Stimulated activated CD8-positive, alpha-beta memory T cell treated with anti-CD3 and anti-CD28 coated beads, Interleukin-7, amount 100 ng/mL, for 4 hours (primary cell): ENCODE measurements at places on chromosomes 16 and 17.

DNA sequence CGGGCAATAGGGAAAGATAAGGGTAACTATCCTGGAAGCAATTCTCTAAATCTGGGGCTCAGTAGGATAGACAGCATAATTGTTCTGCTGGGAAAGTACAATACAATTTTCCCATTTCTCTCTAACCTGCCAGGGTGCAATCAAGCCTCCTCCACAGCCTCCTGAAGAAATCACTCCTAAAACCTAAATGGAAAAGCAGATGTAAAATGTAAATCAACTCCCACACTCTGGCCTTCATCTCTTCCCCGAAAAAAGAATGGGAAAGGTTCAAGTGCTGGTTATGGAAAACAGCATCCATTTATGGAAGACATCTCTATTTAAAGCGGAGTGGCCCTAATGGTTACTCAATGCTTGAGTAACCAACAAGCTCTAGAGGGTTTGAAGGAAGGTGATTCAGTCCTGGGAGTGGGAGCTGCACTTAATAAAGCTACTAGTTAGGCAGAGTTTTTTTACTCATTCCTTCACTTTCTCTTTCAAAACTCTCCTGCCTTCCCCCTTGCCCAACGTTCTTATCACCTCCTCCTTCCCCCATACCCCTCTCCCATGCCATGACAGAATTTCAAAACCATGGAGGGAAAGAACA lies 5.1 kb downstream of the MMD start:
- DNase-seq, result no peak

GRCh38 chr17:7667656-7668406 lies 17.1 kb downstream of the ATP1B2 start:
- DNase-seq, result no peak

DNA sequence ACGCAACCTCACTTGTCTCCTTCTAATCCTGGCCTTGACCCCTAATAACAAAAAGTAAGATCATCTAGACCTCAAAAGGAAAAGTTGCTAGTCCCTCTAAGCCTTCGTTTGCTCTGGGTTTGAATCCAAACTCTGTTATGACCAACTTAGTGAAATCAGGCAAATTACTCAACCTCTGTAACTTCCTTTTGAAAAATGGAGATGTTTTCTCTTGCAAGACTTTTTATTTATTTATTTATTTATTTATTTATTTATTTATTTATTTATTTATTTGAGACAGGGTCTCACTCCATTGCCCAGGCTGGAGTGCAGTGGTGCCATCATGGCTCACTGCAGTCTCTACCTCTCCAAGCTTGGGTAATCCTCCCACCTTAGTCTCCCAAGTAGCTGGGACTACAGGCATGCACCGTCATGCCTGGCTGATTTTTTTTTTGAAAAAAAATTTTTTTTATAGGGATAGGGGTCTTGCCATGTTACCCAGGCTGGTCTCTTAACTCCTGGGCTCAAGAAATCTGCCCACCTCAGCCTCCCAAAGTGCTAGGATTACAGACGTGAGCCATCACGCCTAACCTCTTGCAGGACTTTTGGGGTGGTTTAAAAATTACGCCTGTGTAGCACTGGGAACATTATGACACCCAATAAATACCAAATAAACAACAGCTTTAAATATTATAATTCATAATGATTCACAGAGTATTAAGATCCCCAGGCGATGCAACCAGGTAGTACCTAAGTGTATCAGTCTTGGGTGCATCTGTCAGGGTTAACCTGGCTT lies 63.4 kb downstream of the PITPNC1 start:
- no peak for DNase-seq

DNA sequence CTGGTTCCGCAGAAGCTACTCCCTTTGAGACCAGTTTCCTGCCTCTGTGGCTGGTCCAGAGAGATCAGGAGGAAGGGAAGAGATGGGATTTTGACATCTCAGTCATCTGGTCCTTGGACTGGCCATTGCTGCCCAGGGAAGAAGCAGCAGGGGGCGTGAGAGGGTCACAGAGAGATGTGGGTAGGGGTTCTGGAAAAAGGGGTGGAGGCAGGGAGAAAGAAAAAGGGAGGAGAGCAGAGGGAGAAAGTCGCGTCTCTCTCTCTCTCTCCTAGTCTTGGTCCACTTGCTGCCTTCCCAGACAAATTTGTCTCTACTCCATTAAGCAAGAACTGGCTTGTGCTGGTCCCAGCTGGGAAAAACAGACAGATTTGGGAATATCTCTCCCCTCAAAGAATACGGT lies 4.4 kb downstream of the SHBG start:
- DNase-seq, result no peak

GRCh38 chr16:24493821-24494220 lies 45.5 kb upstream of the RBBP6 start:
- no peak for DNase-seq
